ENCODE measurements at places on chromosomes 7 and 10.
A peak's percentile ranks its signal among the peaks of the same experiment; 100 is the strongest.

DNA sequence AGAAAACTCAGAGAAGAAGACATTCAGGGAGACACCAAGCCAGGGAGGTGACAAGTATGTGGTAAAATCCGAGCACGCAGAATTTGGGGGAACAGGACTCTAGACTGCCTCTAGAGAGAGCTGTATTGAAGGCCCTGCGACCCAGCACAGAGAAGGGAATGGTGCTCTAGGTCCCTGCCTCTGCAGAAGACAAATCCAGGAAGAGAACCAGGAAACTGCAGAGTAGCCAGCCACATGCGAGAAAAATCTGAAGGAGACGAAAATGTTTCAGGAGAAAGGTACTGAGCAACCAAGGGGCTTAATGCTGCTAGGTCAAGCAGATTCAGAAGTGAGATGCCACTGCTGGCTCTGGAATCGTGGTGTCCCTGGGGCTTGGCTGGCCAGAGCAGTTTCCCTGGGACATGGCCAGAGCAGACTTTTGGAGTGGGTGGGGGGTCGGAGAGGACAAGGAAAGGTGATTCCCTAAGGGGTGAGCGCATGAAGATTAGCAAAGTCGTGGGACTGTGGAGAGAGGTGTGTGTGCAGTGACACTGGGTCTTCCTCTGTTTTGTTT is 158.0 kb upstream of the KLF6 start:
- DNase-seq = no peak

GRCh38 chr7:106124186-106124585 is 12.1 kb upstream of the SYPL1 start:
- DNase-seq = no peak

GRCh38 chr10:74234569-74234968 is 83.5 kb downstream of the ADK start:
- peak; percentile 29 for DNase-seq

DNA sequence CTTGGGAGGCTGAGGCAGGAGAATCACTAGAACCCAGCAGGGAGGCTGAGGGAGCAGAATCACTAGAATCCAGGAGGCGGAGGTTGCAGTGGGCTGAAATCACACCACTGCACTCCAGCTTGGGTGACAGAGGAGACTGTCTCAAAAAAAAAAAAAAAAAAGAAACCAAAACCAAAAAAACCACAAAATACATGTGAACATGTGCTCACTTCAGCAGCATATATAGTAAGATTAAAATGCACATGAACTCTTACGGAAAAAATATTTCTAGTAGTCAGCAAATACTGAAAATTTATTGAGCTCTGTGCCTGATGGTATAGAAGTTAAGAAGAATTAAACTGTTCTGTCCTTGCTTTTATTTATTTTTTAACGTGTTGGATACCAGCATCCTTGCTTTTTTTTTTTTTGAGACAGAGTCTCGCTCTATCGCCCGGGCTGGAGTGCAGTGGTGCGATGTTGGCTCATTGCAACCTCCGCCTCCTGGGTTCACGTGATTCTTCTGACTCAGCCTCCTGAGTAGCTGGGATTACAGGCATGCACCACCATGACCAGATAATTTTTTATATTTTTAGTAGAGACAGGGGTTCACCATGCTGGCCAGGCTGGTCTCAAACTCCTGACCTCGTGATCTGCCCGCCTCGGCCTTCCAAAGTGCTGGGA is 9.6 kb upstream of the ZNF487 start:
- no peak for DNase-seq

- DNase-seq = no peak
Measured at GRCh38 chr10:3813267-3813666, 28.3 kb upstream of the KLF6 start.

DNA sequence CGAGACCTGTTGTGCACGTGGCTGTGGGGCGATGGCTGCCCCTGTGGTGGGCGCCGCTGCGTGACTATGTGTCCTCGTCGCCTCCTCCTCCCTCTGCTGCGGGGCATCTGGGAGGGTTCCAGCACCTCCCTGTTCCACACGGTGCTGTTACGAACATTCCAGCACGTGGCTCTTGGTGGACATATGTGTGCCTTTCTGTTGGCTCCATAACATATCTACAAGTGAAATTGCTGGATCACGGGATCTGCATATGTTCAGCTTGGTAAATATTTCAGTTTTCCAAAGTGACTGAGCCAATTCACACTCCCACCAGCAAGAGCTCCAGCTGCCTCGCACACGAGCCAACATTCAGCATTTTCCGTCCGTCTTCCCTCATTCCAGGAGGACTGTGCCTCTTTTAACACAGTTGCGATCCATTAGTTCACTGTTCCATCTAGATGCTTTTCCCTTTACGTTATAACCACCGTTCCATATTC is 25.1 kb downstream of the SNX8 start:
- no peak for DNase-seq

- DNase-seq = no peak
Measured at GRCh38 chr10:51638211-51638610, 61.2 kb downstream of the CSTF2T start.

DNA sequence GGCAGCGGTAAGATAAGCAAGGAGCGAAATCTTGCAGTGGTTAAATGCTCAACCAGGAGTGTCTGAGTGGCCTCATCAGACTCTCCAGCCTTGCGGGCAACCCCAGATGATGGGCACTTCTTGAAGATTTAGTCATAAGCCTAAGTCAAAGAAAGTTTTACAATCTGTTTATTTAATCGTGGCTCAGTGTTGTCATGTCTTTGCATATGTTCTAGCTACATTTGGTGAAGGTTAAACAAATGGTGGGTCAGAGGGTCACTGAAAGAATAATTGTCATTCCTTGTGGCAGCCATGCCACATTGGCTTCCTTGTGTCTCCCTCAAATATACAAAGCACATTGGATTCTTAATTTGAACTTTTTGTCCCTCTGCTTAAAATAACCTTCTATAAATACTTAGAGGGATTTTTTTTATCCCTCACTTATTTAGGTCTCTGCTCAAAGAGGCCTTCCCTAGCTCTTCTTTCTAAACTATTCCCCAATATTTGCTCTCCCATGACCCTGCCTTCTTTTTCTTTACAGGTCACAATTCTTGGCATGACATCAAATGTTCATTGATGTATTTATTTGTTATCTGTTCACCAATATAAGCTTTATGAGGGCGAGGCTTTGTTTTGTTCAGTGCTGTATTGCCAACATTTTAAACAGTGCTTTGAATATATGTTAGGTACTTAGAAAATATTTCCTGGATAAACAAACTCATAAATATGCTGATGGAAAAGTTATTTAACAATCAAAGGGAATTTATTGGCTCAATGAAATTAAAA is 68.7 kb downstream of the NEUROD6 start:
- DNase-seq = no peak

DNA sequence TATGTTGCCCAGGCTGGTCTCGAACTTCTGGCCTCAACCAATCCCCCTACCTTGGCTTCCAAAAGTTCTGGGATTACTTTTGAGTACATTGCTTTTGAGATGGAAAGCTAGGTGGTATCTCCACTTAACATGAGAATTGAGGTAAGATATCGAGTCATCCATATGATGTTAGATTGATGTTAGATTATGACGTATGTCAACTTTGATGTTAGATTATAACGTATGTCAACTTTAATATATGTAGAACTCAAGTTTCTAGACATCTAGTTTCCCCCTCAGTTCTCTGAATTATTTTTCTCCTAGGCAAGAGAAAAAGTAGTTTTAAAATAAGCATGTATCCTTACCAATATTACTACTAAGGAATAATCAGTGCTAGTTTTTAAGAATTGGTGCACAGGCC is 20.0 kb downstream of the SHOC2 start:
- no peak for DNase-seq

- no peak for DNase-seq
Measured at GRCh38 chr7:21417647-21418046, 10.2 kb upstream of the SP4 start.

GRCh38 chr7:108307194-108307593 is 149.0 kb downstream of the NRCAM start:
- DNase-seq = no peak

Measured in RWPE1 (cell line).